ENCODE measurements at places on chromosomes 1 and 21.

DNA sequence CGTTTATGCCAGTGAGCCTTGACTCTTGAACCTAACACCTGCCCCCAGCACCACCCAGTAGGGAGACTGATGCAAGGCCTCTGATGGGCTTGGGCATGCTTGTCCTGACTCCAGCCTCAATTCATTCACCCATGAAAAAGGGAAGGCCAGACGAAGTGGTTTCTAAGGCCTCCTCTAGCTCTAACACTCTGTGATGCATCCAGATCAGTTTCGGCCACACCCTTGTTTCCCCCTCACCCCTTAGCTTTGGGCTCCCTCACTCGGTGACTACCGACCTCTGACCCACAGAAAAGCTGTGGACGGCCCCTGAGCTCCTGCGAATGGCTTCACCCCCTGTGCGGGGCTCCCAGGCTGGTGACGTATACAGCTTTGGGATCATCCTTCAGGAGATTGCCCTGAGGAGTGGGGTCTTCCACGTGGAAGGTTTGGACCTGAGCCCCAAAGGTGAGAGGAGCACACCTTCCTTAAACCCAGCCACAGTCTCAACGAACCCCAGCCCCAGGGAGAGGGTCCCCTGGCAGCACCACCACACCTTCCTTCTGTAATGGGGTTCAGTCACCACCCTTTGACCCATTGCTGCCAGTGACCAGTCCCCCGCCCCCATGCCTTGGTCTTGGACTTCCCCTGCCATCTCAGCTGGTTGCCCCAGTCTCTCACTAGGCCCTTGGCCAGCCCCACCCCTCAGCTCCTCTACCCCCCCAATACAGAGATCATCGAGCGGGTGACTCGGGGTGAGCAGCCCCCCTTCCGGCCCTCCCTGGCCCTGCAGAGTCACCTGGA is 9.0 kb downstream of the NPR1 start:
- DNase-seq: no peak

- DNase-seq: no peak
Observed at GRCh38 chr21:28801906-28802305, 190.8 kb downstream of the LTN1 start.

DNA sequence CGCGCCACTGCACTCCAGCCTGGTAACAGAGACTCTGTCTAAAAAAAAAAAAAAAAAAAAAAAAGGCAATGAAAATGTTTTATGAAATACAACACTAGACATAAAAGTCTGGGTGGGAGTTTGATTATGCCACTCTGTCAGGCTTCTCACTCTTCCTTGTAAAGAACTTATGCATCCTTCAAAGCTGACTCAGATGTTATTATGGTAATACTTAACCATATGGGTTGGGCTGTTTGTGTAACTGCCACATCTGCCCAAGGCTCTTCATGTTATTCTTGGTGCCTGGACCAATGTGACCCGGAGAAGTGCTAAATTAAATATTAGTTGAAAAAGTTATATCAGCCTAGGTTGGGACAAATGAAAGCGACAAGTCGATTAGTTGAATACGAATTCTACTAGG is 23.8 kb downstream of the FAM89A start:
- DNase-seq: no peak

DNA sequence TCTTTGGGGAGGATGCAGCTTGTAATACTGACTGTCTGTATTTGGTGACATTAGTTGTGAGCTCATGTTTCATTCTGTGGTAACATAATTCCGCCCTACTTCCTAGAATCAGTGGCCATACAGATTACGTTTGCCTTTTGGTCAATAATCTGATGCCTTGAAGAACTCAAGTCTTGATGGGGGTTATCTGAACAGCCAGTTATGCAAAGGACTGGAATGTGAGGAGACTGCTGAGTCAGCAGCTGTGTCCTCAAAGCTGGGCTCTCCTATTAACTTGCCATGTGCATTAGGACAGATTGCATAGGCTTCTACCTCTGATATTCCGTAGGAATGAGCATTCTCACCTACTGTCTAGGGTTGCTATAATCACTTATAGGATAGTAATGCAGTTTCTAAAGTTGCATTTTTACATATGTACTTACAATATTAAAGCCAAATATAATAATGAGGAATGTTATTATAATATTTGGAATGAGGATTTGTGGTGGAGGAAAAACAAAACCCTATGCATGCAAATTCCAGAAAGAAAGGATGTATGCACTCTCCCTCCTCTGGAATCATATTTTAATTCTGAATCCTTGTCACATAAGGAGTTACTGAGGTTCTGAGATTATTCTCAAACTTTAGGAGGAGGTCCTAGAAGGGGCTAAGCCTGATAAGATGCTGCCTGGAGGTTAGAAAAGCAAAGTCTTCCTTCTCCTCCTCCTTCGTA is 116.0 kb downstream of the NOS1AP start:
- DNase-seq: no peak

GRCh38 chr1:28591708-28592320 is at the start of gene RAB42:
Gene RAB42 (plus strand): TSS chr1:28592265. CDS start chr1:28592512, 247 bp downstream.
- no peak for DNase-seq

All from GM12865 (cell line).